ENCODE measurements at places on chromosomes 12 and 14.

- DNase-seq = no peak
These were observed 977.1 kb downstream of the AACS start for GRCh38 chr12:126042286-126042685.

DNA sequence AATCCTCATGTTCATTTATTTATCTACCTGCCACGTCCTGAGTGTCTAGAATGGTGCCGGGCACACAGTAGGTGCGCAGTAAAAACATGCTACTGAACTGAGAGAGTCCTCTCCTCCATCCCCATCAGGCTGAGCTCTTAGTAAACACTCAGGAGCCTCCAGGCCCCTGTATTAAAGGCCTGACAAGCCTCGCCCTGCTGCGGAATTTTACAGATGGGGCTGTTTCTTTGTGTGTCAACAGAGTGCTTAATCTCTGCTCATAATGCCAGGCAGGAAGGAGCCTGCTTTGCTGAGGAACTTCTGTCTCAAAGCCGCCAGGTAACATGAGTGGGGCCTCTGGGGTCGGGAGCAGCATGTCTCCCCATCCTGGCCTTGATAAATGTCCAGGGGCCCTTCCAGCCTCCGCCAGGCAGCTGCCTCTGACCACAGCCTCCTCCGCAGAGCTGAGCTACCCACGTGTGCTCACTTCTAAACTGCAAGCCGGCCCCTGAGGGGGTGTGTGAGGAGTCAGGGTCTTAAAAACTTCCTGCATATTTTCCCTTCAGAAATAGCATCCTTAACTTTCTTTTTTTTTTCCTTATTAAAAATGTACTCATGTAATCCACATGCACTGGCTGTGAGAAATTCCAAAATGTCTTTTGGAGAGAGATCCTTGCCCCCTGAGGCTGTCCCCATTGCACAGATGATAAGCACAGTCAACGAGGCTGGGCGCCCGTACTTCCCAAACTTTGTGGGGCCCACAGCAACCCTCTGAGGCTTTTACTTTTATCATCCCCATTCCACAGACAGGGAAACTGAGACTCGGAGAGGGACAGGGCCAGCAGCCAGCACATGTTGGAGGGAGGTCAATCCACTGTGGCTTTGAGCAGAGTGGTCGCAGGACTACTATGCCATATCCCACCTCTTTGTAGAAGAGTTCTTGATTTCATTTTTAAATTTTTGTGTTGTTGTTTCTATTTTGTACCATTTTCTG, 116.0 kb upstream of the NCOR2 start:
- DNase-seq = no peak

DNA sequence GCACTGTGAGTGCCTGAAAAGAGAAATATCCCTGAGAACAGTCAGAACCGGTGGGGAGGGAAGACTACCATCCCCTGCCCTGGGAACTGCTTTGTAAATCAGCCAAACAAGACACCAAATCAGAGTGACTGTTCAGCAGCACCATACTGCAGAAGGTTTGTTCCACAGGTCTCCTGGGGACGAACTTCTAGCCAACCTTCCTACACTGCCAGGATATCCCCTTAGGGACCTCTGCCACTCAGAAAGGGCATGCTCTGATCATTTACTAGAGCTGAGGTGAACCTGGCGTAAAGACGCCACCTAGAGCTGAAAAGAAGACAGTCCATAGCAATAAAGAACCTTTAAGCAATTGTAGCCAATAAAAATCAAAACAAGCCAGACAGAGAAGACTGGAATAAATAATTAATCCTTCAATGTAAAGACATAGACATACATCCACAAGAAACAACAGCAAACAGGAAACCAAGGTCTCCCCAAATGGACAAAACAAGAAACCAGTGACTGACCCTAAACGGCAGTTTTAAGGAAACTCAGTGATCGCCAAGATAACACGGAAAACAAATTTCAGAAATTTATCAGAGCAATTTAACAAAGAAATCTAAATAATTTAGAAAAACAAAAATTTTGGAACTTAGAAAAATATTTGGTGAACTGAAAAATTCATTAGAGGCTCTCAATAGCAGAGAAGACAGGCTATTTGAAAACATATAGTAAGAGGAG, 228.1 kb upstream of the AMIGO2 start:
- DNase-seq = peak; percentile 19

DNA sequence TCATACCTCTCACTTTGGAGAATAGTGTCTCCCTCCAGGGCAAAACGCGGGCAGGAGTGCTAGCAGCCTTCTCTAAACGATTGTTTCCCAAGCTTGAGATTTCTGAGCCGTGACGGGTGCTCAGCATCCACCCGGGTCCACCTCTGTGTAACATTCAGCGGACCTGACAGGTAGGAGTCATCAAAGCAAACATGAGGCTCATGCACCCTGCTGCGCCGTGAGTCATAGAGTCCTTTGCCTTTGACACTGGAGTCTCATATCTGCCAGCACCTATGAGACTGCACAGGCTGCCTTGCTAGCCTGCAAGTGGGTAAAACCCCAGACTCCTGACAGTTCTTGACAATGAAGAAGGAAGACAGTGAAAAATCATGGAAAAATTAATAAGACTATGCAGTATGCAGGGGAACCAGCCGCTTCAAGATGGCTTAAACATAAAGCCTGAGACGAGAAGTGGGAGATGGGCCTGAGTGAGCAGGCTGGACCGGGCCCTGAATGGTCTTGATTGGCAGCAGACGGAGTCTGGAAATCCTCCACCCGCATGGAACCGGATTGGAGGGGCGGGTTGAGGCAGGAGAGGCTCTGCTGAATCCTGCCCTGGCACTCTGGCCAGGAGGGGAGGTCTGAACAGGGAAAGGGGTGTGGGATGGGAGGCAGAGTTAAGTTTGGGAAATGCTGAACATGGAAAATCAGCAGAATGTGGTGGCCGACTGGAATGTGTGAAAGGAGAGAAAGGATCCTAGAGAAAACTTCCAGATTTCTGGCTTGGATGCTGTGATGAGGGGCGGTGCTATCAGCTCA, 54.2 kb downstream of the LGMN start:
- no peak for DNase-seq

DNA sequence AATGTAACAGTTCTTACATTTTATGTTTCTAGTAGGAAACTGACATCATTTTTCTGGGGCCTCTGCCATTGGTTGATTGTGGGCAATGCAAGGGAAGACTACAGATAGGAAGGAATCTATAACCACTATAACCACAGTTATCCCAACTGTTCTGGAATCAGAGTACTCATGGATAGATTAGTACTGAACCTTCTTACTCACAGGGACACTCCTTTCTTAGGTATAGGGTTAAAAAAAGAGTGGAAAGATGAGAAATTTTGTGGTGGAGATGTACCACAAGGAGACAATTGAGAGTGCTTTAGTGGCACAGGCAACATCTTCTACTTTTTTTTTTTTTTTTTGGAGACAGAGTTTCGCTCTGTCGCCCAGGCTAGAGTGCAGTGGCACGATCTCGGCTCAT, 21.0 kb downstream of the TMEM116 start:
- no peak for DNase-seq

DNA sequence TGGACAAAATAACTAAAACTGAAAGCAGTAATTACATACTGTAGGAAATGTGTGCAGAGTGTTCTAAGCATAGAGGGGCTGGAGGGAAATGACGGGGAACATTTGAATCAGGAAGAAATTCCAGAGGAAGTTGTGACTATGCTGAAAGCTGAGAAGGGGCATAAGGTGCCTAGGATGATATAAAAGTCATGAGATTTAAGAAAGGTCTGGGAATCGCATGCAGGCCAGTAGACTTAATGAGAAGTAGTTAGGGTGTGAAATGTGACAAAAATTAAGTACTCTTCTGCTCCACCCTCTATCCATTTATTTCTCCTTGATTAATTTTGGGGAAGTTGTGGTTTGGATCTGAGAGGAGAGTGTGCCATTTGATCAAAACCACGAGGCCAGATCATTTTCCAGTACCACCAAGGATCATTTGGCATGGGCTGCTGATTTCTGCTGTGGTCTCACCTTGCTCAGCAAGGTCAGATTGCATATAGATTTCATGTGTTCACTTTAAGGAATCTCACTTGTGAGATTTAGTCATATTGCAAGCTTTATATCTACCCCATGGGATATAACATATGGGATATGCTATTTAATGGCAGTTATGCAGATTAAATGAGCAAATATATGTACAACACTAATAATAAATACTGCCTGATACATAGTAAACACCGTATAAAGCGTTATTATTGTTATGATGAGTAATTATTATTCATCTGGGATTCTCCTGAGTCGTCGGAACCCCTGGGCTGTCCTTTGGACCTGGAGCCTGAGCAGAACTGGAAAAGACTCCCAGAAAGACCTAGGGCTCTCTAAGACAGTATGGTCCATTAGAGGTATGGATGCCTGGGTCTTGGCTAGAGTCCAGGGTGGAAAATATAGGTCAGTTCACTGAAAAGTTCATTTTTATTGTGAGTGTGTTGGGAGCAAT, 72.3 kb downstream of the SRGAP1 start:
- no peak for DNase-seq

GRCh38 chr12:32821293-32821692, 65.6 kb upstream of the YARS2 start:
- no peak for DNase-seq

GRCh38 chr14:101980700-101981099, 16.3 kb downstream of the DYNC1H1 start:
- DNase-seq = no peak

- DNase-seq = peak; percentile 24
These were observed 54.5 kb downstream of the PDZRN4 start for GRCh38 chr12:41242603-41243002.

DNA sequence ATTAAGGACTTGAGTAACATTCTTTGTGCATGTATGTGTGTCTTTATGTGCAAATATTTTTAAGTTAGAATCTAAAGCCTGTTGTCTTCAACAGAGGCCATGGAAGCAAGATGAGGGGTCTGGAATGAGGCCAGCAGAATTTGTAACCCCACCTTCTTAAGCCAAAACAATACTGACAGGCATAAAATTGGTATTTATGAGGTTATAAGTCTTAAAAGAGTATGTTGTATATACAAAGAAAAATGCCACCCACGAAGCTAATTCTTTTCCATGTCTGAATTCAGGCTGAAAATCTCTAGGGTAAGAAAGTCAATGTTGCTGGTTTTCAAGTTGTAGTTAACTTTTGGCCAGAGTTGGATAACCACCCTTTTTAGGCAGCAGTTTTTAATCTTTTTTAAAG, 86.2 kb upstream of the TMTC1 start:
- DNase-seq = no peak

GRCh38 chr12:122467983-122468382, 32.7 kb downstream of the ZCCHC8 start:
- no peak for DNase-seq

- DNase-seq = no peak
These were observed 8.8 kb upstream of the CLECL1 start for GRCh38 chr12:9741726-9742125.

GRCh38 chr14:85987907-85988306, 458.0 kb downstream of the FLRT2 start:
- no peak for DNase-seq

GRCh38 chr12:116665666-116666304, 72.1 kb downstream of the SPRING1 start:
- DNase-seq = no peak

DNA sequence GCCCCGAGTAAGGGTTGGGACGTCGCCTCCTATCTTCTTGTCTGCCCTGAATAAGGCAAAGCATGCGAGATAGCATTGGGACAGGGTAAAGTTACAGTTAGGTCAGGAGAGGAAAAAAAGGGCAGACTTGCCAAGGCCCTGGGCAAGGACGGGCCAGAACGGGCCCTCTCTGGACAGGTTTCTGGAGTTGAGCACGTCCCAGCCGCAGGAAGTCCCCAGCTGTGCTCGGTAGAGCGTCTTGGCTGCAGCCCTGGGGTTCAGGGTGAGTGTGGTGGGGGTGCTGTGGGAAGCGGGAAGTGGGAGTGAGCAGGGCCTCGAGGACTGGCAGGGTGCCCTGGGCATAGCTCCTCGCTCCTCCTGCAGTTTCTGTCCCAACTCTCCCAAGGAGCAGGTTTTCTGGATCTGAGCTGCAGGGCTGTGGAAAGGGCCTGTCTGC, 5.4 kb downstream of the RPS6KL1 start:
- DNase-seq = no peak

- no peak for DNase-seq
These were observed 8.6 kb downstream of the POU6F1 start for GRCh38 chr12:51209259-51209658.

- DNase-seq = no peak
These were observed 441.2 kb downstream of the BTG1 start for GRCh38 chr12:91704446-91704845.

GRCh38 chr12:116713527-116713926, 24.3 kb downstream of the SPRING1 start:
- DNase-seq = no peak

DNA sequence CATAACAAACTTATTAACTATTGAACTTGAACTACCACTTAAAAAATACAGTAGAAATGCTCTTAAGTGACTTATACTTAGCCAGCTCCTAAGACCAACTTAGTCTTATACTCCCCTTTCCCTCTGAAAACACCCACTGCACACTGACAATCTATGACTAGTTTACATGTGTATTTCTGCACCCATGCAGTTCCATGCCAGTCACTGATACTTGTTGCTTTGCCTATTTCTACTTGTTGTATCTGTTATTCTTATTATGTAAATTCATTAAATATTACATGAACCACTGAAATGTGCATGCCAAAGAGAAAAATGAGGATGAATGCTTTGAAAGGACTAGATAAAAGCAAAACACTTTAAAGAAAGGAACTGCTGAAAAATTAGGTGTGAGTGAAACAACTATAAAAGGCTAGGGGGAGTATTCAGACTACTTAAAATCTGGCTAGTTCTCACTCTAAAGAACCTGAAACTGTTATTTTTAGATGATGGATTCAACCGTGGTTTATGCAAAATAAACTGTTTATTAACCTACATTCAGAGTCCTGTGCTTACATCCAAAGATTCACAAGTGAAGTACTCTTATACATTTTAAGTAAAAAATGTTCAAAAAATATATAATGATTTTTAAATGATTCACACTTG, 74.7 kb downstream of the RPS6KA5 start:
- DNase-seq = no peak
